Aortic smooth muscle cell (primary cell): ENCODE measurements at places on chromosomes 12 and 14. TPM values are rescaled to one million over a fixed set of nuclear protein-coding genes. Genes with fewer than 3 reads are reported as not detected.

The OAS1 gene
- 0.75 and 5.3 TPM in 2 replicates for total RNA-seq

The RFX4 gene
- total RNA-seq = not detected in 2 replicates

The NTS gene
- 0.44 and 2.1 TPM in 2 replicates for total RNA-seq

The BBOF1 gene
- total RNA-seq = 7.8 and 9.3 TPM in 2 replicates

The SCN8A gene
- total RNA-seq = 0.26 and 0.44 TPM in 2 replicates

The CCDC196 gene
- total RNA-seq = not detected in 2 replicates

The KLRD1 gene
- total RNA-seq = 0.06 and 0.13 TPM in 2 replicates

The P3H3 gene
- 90.6 and 104 TPM in 2 replicates for total RNA-seq

The FITM1 gene
- 0.13 and 0.19 TPM in 2 replicates for total RNA-seq

The RTL1 gene
- total RNA-seq = not detected in 2 replicates

The CDH24 gene
- total RNA-seq = 3.0 and 3.4 TPM in 2 replicates

The SMARCD1 gene
- total RNA-seq = 21.8 and 27.8 TPM in 2 replicates

The TBC1D30 gene
- 0.53 and 0.62 TPM in 2 replicates for total RNA-seq

The CPSF2 gene
- total RNA-seq = 39.8 and 54.6 TPM in 2 replicates

The B4GALNT1 gene
- total RNA-seq = 1.5 and 2.6 TPM in 2 replicates

The RD3L gene
- not detected in 2 replicates for total RNA-seq
